ENCODE measurements at places on chromosomes 7 and 10.
A peak's percentile ranks its signal among the peaks of the same experiment; 100 is the strongest.

GRCh38 chr7:1355568-1356340, 103.5 kb downstream of the MICALL2 start:
- peaks cover 13% of the 10 kb centered on the region for H3K27me3 ChIP-seq
- DNase-seq, result no peak
- no peak overlapping the region for H3K27ac ChIP-seq
- H3K36me3 ChIP-seq, result no peaks in the 10 kb centered on the region
- no peak overlapping the region for H3K4me3 ChIP-seq

DNA sequence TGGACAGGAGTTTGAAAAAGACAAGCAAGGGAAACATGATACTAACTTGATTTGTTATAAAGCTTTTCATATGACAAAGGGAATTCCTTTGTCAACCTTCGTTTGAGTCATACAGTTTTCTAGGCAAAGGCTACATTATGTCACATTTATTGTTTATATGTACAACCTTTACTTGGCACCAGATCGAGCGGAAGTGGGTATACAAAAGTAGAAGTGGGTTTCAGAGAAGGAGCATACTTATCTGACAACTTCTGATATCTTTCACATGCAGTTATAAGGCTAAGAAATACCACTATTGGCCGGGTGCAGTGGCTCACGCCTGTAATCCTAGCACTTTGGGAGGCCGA, 11.0 kb downstream of the STMP1 start:
- H3K27me3 ChIP-seq, result no peaks in the 10 kb centered on the region
- H3K27ac ChIP-seq, result peak overlapping the region; percentile 4
- peaks cover 25% of the 10 kb centered on the region for H3K4me1 ChIP-seq
- no peak overlapping the region for H3K4me3 ChIP-seq

DNA sequence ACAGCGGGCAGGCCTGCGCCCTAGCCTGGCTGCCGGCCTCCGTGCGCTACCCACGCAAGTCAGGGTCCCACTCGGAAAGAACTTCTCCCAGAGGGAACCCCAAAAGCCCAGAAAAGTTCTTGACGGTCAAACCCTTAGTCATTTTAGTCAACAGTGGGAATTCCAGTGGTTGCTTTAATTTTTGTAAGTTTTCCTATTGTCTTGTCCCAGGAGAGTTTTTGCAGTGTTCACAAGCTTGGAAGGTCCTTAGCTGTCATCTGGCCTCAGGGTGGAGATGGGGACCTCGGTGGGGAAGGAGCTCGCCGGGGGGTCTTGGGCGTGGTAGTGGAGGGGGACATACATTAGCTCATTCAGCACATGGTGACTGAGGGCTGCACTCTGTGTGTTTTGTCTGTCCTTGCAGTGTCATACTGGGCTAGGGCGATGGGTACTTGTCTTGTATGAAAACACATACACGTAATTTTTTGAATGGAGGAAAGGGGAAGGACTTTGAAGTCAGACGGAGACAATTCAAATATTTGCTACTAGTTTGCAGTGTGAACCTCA, 736 bp downstream of the MINDY4 start:
- H3K27me3 ChIP-seq, result peaks cover 12% of the 10 kb centered on the region
- no peak for DNase-seq
- no peaks in the 10 kb centered on the region for H3K36me3 ChIP-seq
- peak overlapping the region; percentile 91 for H3K4me3 ChIP-seq
- peak overlapping the region; percentile 41 for H3K27ac ChIP-seq

GRCh38 chr7:23222439-23223030, 24.0 kb upstream of the GPNMB start:
- H3K27ac ChIP-seq, result no peak overlapping the region
- H3K4me1 ChIP-seq, result peaks cover 17% of the 10 kb centered on the region
- peak; percentile 40 for DNase-seq
- H3K36me3 ChIP-seq, result no peaks in the 10 kb centered on the region
- no peak overlapping the region for H3K4me3 ChIP-seq

DNA sequence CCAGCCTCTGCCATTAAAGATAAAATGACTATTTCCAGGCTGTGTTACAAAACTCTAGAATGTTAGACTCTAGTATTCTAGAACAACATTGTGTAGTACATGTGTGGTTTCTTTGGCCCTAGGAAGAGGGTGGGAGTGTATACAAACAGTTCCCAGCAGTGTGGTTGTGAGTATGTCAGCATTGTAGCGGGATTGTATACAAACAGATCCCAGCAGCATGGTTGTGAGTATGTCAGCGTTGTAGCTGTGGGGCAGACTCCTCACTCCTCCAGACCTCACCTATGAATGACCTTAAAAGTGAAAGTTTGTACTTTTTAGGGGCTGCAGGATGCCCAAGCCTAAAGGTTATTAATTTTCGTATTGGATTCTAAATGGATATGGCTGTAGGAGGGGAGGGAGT, 6.9 kb upstream of the ACSL5 start:
- H3K4me1 ChIP-seq, result peaks cover 10% of the 10 kb centered on the region
- H3K27ac ChIP-seq, result no peak overlapping the region
- H3K36me3 ChIP-seq, result no peaks in the 10 kb centered on the region
- no peak for DNase-seq
- no peaks in the 10 kb centered on the region for H3K27me3 ChIP-seq

DNA sequence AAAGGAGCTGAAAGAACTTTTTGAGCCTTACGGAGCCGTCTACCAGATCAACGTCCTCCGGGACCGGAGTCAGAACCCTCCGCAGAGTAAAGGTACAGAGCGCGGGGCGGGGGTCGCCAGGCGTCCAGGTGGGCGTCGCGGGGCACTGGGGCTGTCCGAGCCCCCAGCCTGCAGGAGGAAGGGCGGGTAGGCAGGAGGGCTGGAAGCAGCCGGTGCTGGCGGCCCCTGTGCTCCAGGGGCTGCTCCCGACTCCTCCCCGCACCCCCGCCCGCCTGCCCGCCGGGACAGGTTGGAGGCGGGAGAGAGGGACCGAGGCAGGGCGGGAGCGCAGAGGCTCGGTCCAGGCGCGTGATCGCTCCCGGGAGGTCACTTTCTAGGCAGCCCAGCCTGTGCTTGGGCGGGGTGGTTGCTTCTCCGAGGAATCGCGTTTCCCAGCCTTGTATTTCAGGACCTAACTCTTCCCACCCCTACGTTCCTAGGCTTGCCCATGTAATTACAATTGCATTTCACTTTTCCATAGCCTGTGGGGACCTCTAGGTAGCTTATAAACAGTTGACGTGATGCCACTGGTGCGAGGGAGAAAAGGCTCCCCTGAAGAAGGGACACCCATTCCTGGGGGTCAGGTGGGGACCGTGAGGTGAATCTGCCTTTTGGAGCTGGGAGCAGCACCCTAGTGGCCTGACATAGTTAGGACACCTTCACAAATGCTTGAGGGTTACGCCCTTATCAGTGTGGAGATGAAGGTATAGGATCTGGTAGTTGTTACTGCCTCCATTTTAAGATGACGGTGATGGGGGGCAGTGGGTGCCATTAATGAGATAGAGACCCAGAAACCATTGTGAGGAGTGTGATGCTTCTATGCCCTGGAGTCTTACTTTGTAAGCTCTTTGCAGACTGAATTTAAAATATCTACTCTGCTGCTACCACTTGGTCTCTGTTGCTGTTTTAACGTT, 148.2 kb downstream of the CELF2 start:
- peaks cover 39% of the 10 kb centered on the region for H3K4me1 ChIP-seq
- H3K27me3 ChIP-seq, result peaks cover 40% of the 10 kb centered on the region
- H3K4me3 ChIP-seq, result peak overlapping the region; percentile 90
- peaks cover 9% of the 10 kb centered on the region for H3K36me3 ChIP-seq
- peak; percentile 62 for DNase-seq

- no peaks in the 10 kb centered on the region for H3K36me3 ChIP-seq
- no peak for DNase-seq
- no peak overlapping the region for H3K27ac ChIP-seq
- H3K4me3 ChIP-seq, result no peak overlapping the region
Observed at GRCh38 chr10:63645195-63645594, 124.0 kb downstream of the REEP3 start.

GRCh38 chr10:112666094-112666493, 219.1 kb downstream of the VTI1A start:
- H3K4me3 ChIP-seq, result no peak overlapping the region
- H3K27me3 ChIP-seq, result no peaks in the 10 kb centered on the region
- H3K4me1 ChIP-seq, result no peaks in the 10 kb centered on the region
- peaks cover 17% of the 10 kb centered on the region for H3K36me3 ChIP-seq

- peaks cover 34% of the 10 kb centered on the region for H3K36me3 ChIP-seq
- H3K27me3 ChIP-seq, result peaks cover 2% of the 10 kb centered on the region
- no peak for DNase-seq
- H3K4me1 ChIP-seq, result peaks cover 31% of the 10 kb centered on the region
Observed at GRCh38 chr7:56009695-56010094, 41.5 kb downstream of the PSPH start.

- DNase-seq, result no peak
- peaks cover 6% of the 10 kb centered on the region for H3K4me1 ChIP-seq
- H3K27me3 ChIP-seq, result no peaks in the 10 kb centered on the region
- H3K4me3 ChIP-seq, result no peak overlapping the region
Observed at GRCh38 chr7:26319636-26320035, 28.0 kb downstream of the SNX10 start.

DNA sequence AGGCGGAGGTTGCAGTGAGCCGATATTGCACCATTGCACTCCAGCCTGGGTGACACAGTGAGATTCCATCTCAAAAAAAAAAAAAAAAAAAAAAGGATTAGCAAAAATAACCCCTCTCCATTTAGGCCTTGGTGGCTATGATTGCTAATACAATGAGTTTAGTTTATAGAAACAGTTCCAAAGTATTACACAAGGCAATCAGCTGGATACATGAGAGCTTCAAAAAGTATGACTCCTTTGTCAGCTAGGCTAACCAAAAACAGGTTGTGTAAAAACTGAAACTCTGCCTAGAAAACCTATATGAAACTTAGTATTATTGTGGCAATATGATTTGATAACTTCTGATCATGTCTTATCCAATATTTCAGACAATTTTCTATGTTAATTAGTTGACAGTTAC, 57.2 kb downstream of the SUGCT start:
- DNase-seq, result no peak
- peaks cover 2% of the 10 kb centered on the region for H3K27me3 ChIP-seq
- no peak overlapping the region for H3K27ac ChIP-seq
- H3K36me3 ChIP-seq, result no peaks in the 10 kb centered on the region
- H3K4me1 ChIP-seq, result no peaks in the 10 kb centered on the region

GRCh38 chr10:118926072-118926417, 103.5 kb upstream of the NANOS1 start:
- no peak overlapping the region for H3K27ac ChIP-seq
- no peaks in the 10 kb centered on the region for H3K36me3 ChIP-seq
- peaks cover 16% of the 10 kb centered on the region for H3K27me3 ChIP-seq
- H3K4me1 ChIP-seq, result peaks cover 11% of the 10 kb centered on the region

DNA sequence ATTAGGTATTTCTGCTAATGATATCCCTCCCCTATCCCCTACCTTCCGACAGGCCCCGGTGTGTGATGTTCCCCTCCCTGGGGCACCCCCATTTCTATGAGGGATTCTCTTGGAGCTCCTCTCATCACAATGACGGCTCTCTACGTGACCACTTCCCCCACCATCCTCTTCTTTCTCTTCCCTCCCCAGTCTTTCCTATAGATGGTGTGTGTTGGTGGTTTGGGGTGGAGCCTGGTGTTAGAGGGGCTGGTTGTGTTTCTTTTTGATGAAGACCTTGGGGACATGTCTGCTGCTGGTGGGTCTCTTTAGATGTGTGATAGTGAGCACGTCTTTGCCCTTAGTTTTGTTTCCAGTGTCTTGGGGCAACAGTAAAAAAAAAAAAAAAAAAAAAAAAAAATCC, 28.6 kb downstream of the RPS24 start:
- no peak for DNase-seq
- H3K27me3 ChIP-seq, result peaks cover 7% of the 10 kb centered on the region
- H3K36me3 ChIP-seq, result no peaks in the 10 kb centered on the region
- peak overlapping the region; percentile 62 for H3K27ac ChIP-seq
- H3K4me3 ChIP-seq, result no peak overlapping the region

- no peak overlapping the region for H3K4me3 ChIP-seq
- no peak overlapping the region for H3K27ac ChIP-seq
- no peaks in the 10 kb centered on the region for H3K36me3 ChIP-seq
- no peak for DNase-seq
Observed at GRCh38 chr7:151447312-151447711, 7.4 kb upstream of the CRYGN start.

GRCh38 chr7:133528796-133529195, 275.9 kb downstream of the EXOC4 start:
- no peak overlapping the region for H3K4me3 ChIP-seq
- DNase-seq, result no peak
- H3K27me3 ChIP-seq, result no peaks in the 10 kb centered on the region
- H3K27ac ChIP-seq, result peak overlapping the region; percentile 31

DNA sequence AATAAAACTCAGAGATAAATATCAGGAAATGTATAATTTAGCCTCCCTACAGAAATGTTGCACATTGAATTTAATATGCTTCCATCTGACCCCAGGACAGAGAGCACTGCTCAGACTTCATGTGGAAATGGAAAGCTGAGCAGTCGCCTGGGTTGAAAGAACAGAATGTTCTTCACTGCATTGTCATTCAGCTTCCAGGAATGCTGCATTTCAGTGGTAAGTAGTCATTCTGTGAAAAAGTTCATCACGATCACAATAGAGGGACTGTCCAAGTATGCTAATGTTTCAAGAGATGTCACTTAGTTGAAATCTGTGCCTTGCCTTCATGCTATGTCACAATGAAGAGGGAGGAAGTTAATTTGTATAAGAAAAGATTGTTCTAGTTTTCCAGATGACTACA, 147.3 kb downstream of the NRCAM start:
- no peaks in the 10 kb centered on the region for H3K36me3 ChIP-seq
- DNase-seq, result no peak
- H3K4me1 ChIP-seq, result peaks cover 61% of the 10 kb centered on the region

DNA sequence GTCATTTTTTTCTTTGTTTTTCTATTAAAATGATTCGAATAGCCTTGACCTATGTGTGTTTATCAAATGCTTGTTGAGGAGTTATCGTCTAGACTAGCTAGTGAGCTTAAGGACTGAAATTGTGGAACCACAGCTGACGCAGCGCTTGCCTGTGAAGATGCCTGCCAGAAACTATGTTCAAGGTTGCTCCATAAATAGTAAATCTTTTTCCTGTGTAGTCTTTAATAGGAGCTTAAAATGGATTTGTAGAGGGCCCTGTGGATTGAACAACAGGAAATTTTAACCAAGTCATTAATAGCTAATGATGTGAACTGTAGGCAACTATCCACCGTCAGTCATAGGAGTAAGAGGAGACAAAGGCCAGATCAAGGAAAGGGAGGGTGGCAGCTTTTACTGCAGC, 145.1 kb downstream of the GNAI1 start:
- H3K27ac ChIP-seq, result no peak overlapping the region
- no peak overlapping the region for H3K4me3 ChIP-seq
- DNase-seq, result no peak
- H3K27me3 ChIP-seq, result no peaks in the 10 kb centered on the region

DNA sequence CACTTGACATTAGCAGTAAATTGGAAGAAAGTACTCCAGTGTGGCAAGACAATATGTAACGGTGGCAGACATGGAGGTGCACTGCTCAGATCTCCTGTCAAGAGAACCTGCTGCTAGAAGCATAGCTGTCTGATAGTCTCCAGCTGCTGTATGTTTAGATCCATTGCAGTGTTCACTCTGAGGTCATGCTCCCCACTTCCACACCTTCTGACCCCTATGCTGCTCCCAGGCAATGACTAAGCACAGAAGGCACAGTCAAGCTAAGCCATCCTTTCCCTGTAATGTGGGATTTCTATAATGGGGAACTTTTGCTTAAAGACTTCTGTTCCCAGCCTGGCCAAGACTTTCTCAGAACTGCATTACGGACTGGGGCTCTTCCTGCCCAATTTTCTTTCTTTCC, 315.8 kb downstream of the HPSE2 start:
- no peaks in the 10 kb centered on the region for H3K36me3 ChIP-seq
- no peak overlapping the region for H3K27ac ChIP-seq
- H3K4me1 ChIP-seq, result peaks cover 27% of the 10 kb centered on the region
- no peak overlapping the region for H3K4me3 ChIP-seq
- H3K27me3 ChIP-seq, result no peaks in the 10 kb centered on the region

Measured in nephron progenitor cell (in vitro differentiated cells).